ENCODE measurements at places on chromosomes 2 and 18.

DNA sequence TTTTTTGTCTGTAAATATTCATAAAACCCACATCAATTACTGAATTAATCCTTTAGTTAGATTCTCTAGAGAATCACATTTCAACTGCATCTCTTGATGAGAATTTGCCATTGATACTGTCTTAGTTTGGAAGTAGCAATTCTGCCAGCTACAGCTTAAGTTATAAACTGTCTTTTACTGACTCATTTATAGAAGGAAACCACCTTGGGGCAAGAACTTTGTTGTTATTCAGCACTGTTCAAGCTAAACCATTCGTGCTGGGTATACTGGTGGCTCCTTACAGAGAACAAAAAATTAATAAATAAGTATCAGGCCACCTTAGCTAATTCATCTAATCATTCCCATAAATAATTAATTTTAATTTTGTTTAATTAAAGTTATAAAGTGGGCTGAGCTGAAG lies 1082.6 kb upstream of the CELF4 start:
- DNase-seq = no peak

DNA sequence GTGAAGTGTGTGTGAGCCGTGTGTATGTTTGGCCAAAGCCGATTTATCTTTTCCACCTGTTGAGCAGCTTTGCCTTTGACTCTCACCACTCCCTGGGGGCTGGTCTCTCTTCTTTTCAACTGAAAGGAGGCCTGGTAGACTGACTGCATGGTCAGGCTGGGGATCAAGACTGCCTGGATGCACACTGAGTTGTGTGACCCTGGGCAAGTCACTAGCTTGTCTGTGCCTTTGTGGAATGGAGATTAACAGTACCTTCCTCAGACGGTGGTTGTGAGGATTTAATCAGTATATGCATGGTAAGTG lies 85.5 kb downstream of the TANC1 start:
- no peak for DNase-seq

DNA sequence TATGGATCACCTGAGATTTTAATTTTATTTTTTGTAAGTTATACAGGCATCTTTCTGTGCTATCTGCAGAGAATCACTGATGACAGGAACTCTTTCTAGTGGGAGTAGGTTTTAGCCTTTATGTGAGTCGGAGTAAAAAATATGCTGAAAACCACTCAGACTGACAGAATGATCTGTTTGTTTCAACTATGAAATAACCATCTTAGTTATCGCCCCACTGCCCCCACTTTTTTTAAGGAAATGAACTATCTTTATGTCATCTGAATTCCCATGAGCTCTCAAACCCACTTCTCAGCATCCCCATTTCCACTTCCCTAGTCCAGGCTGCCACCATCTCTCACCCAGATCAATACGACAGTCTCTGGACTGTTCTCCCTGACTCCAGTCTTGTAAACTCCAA lies 38.9 kb downstream of the MRPL33 start:
- no peak for DNase-seq

GRCh38 chr2:109046925-109047508 lies 58.0 kb upstream of the EDAR start:
- no peak for DNase-seq

- no peak for DNase-seq
Measured at GRCh38 chr2:43348908-43349661, 122.7 kb upstream of the ZFP36L2 start.

Data from CD4-positive, alpha-beta T cell treated with Interferon gamma for 1 hour (primary cell).